ENCODE measurements at places on chromosomes 7 and 10. TPM values are rescaled to one million over a fixed set of nuclear protein-coding genes. Genes with fewer than 3 reads are reported as not detected.

Gene MACROH2A2
- total RNA-seq, result 25.6 TPM

- H3K4me1 ChIP-seq, result peaks cover 46% of the 10 kb centered on the region
- DNase-seq, result peak; percentile 41
- no peaks in the 10 kb centered on the region for H3K27me3 ChIP-seq
Measured at GRCh38 chr10:119206603-119207365, 587 bp upstream of the GRK5 start.

DNA sequence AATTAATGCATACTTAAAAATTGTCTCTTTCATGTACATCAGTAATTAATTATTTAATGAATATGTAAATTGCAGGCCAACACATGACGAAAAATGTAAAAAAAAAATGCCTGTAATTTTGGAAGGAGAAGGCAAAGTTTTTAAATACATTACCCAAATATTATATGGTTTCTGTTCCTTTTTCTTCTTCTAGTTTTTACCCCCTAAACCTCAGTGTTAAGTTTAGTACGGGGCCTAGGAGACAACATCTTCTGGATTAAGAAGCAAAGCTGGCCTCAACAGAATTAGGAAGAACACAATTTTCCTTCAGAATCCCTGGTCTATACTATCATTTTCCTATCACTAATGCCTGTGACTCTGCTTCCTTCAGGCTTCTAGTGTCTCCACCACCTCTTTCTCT lies 459.3 kb upstream of the NRP1 start:
- no peak overlapping the region for H3K4me3 ChIP-seq
- H3K4me1 ChIP-seq, result no peaks in the 10 kb centered on the region
- DNase-seq, result no peak
- no peaks in the 10 kb centered on the region for H3K36me3 ChIP-seq

- H3K36me3 ChIP-seq, result no peaks in the 10 kb centered on the region
Measured at GRCh38 chr7:135980012-135980551, 2.9 kb upstream of the MTPN start.

DNA sequence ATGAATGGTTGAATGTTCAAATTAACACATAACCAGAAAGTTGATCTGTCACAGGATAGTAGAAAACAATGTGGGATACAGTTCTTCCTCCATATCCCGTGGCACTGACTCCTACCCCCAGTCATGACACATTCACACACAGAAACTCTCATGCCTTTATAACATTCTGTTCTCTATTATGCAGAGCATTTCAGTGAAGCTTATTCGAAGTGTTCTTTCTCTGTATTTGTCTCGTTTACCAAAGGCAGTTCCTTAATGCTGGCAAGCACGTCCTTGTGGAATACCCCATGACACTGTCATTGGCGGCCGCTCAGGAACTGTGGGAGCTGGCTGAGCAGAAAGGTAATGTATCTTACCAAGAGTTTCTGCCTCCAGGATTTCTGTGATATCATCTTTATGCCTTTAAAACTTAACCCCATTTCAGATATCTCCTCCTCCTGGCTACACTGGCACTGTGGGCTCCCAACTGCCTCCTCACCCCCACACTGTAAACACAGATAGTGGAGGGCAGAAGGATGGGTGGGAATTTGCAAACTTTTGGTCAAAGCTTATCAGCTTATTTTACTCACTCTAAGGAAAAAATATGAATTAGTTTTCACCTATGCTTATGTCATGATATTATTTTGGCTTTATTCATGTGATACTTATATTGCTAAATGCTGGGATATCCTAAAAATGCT lies 34.1 kb downstream of the BLVRA start:
- H3K36me3 ChIP-seq, result peaks cover 8% of the 10 kb centered on the region
- H3K4me3 ChIP-seq, result no peak overlapping the region
- no peak for DNase-seq
- H3K4me1 ChIP-seq, result no peaks in the 10 kb centered on the region

Gene MCM10
- 1.5 TPM for total RNA-seq

Gene LRCH4
- total RNA-seq, result 62.5 TPM

DNA sequence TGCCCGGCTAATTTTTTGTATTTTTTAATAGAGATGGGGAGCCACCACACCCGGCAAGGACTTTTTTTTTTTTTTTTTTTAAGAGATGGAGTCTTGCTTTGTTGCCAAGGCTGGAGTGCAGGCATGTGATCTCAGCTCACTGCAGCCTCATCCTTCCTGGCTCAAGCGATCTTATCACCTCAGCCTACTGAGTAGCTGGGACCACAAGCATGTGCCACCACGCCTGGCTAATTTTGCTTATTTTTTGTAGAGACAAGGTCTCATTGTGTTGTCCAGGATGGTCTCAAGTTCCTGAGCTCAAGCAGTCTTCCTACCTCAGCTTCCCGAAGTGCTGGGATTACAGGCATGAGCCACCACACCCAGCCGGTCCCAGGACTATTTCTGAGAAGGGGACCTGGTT lies 9.3 kb upstream of the MCU start:
- no peaks in the 10 kb centered on the region for H3K4me1 ChIP-seq
- DNase-seq, result no peak
- H3K27me3 ChIP-seq, result no peaks in the 10 kb centered on the region
- H3K27ac ChIP-seq, result no peak overlapping the region
- H3K36me3 ChIP-seq, result no peaks in the 10 kb centered on the region
- no peak overlapping the region for H3K4me3 ChIP-seq

GRCh38 chr7:106744563-106745091 lies 83.7 kb upstream of the CCDC71L start:
- no peaks in the 10 kb centered on the region for H3K27me3 ChIP-seq
- H3K36me3 ChIP-seq, result no peaks in the 10 kb centered on the region
- no peaks in the 10 kb centered on the region for H3K4me1 ChIP-seq
- no peak overlapping the region for H3K4me3 ChIP-seq
- DNase-seq, result no peak

GRCh38 chr10:50512743-50513416 lies 110.9 kb downstream of the SGMS1 start:
- no peak overlapping the region for H3K27ac ChIP-seq
- no peak for DNase-seq
- H3K4me1 ChIP-seq, result no peaks in the 10 kb centered on the region
- no peaks in the 10 kb centered on the region for H3K36me3 ChIP-seq
- H3K27me3 ChIP-seq, result no peaks in the 10 kb centered on the region
- H3K4me3 ChIP-seq, result no peak overlapping the region

Gene KBTBD2
- total RNA-seq, result 26.2 TPM

Gene CLDN4
- total RNA-seq, result 13.7 TPM

Gene AKR1C4
- not detected for total RNA-seq

GRCh38 chr7:2084781-2085505 lies 147.8 kb downstream of the MAD1L1 start:
- no peak overlapping the region for H3K4me3 ChIP-seq
- H3K27me3 ChIP-seq, result no peaks in the 10 kb centered on the region
- no peak for DNase-seq
- no peaks in the 10 kb centered on the region for H3K36me3 ChIP-seq

- H3K4me3 ChIP-seq, result no peak overlapping the region
- DNase-seq, result no peak
- no peaks in the 10 kb centered on the region for H3K27me3 ChIP-seq
- peaks cover 9% of the 10 kb centered on the region for H3K4me1 ChIP-seq
Measured at GRCh38 chr7:75988568-75989499, 5.6 kb downstream of the TMEM120A start.

DNA sequence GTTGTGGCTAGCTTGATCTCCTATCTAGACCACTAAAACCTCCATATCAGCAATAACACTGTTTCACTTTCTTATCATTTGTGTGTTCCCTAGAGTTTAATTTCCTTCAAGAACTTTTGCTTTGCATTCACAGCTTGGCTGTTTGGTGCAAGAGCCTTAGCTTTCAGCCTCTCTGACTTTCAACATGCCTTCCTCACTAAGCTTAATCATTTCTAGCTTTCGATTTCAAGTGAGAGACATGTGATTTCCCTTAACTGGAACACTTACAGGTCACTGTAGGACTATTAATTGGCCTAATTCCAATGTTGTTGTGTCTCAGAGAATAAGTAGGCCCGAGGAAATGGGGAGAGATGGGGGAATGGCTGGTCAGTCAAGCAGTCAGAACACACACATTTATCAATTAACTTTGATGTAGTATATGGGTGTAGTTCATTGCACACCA lies 10.6 kb upstream of the BPGM start:
- no peak overlapping the region for H3K27ac ChIP-seq
- H3K36me3 ChIP-seq, result no peaks in the 10 kb centered on the region
- no peaks in the 10 kb centered on the region for H3K27me3 ChIP-seq
- H3K4me1 ChIP-seq, result no peaks in the 10 kb centered on the region
- H3K4me3 ChIP-seq, result no peak overlapping the region

GRCh38 chr7:77913977-77914607 lies 115.5 kb downstream of the PHTF2 start:
- no peaks in the 10 kb centered on the region for H3K36me3 ChIP-seq
- peak overlapping the region; percentile 7 for H3K27ac ChIP-seq
- H3K4me3 ChIP-seq, result no peak overlapping the region
- H3K4me1 ChIP-seq, result no peaks in the 10 kb centered on the region
- no peaks in the 10 kb centered on the region for H3K27me3 ChIP-seq
- peak; percentile 15 for DNase-seq

- no peak overlapping the region for H3K4me3 ChIP-seq
- DNase-seq, result no peak
- H3K4me1 ChIP-seq, result peaks cover 5% of the 10 kb centered on the region
- no peaks in the 10 kb centered on the region for H3K36me3 ChIP-seq
Measured at GRCh38 chr10:110648692-110649346, 4.7 kb downstream of the RBM20 start.

DNA sequence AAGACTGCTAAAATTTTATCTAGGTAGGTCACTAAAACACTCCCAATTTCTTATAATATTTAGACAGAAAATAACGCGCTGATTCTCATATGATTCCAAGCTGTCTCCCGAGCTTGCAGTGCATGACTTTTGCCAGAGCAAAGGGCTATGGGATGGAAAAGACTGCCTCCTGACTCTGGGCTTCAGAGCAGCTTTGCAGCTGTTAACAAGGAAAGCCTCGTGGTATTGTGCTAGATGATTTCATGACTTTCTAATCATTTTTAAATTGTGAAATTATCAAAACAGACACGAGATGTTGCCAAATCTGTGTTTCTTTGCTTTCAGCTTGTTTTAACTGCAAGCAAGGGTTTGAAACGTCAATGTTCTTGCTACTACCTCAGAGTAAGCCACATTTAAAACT lies 238.3 kb downstream of the AGMO start:
- no peak overlapping the region for H3K4me3 ChIP-seq
- no peaks in the 10 kb centered on the region for H3K36me3 ChIP-seq
- no peak for DNase-seq
- no peaks in the 10 kb centered on the region for H3K4me1 ChIP-seq

- H3K27ac ChIP-seq, result no peak overlapping the region
- DNase-seq, result no peak
- H3K4me3 ChIP-seq, result no peak overlapping the region
- H3K27me3 ChIP-seq, result no peaks in the 10 kb centered on the region
Measured at GRCh38 chr7:48481235-48481634, 310.0 kb downstream of the ABCA13 start.

- no peaks in the 10 kb centered on the region for H3K36me3 ChIP-seq
- H3K4me1 ChIP-seq, result no peaks in the 10 kb centered on the region
- H3K4me3 ChIP-seq, result no peak overlapping the region
- H3K27ac ChIP-seq, result no peak overlapping the region
- DNase-seq, result no peak
Measured at GRCh38 chr7:158343936-158344455, 243.6 kb downstream of the PTPRN2 start.

Gene NME8
- total RNA-seq, result not detected

DNA sequence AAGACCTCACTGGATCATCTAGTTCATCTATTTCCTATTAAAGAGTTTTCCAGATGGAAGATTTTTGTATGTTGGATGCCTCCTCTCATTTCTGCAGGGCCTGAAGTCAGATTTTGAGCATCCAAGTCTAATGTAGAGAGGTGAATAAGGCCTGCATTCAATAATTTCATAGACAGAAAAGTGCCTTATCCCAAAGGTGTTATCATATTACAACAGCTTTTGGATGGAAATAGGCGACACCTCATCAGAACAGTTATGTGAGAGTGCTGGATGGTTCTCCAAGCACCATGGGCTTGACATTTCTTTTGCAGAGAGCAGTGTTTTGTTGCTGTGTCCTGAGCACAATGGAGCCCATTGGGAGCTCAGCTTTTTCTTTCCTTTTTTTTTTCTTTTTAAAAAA lies 162.4 kb upstream of the MEOX2 start:
- no peaks in the 10 kb centered on the region for H3K27me3 ChIP-seq
- DNase-seq, result no peak
- no peak overlapping the region for H3K27ac ChIP-seq
- H3K4me1 ChIP-seq, result no peaks in the 10 kb centered on the region
- no peaks in the 10 kb centered on the region for H3K36me3 ChIP-seq

DNA sequence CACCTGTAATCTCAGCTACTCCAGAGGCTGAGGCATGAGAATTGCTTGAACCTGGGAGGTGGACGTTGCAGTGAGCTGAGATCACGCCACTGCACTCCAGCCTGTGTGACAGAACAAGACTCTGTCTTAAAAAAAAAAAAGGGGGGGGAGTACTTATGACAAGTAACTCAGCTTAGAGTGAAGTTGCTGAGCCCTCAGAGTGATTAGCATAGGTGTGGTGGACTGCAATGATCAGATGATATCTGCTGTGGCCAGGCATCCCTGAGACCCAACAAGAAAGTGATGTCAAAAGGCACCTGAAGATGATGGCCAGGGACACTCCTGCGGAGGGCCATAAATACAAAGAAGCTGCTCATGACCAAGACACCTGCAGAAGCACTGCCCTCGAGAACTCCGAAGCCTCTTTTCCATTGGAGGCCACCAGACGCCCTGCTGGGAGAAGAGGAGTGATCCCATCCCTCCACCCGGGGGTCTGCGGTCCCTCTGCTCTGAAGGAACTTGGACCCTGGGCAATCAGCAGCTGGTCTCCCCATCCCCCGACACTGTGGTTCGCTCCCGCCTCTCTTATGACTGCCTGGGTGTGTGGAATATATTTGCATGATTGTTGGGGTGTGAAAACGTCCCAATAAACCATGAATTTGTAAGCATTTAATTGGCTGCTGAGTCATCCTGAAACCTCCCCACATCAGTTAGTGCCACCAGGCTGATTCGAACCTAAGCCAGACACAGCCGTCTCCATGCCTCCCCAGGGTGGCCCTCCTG lies 46.0 kb downstream of the RASGEF1A start:
- H3K4me3 ChIP-seq, result no peak overlapping the region
- peaks cover 9% of the 10 kb centered on the region for H3K4me1 ChIP-seq
- H3K27ac ChIP-seq, result no peak overlapping the region
- no peak for DNase-seq
- no peaks in the 10 kb centered on the region for H3K36me3 ChIP-seq
- H3K27me3 ChIP-seq, result peaks cover 8% of the 10 kb centered on the region

DNA sequence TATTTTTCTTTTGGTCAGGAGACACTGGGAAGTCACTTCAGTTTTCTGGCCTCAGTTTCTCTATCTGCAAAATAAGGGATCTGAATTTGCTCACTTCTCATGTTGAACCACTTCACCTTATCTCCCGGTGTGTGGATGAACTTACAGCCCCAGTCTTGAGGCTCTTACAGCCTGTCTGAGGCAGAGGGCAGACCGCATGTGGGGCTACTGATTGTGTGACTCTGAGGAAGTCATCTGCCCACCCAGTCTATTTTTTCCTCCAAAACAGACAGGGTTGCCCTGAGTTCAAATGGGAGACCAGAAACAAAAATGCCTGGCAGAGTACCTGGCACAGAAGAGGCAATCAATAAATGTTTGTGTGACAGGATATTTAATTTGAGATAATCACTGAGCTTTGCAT lies 78.3 kb downstream of the LRMDA start:
- H3K36me3 ChIP-seq, result no peaks in the 10 kb centered on the region
- H3K27me3 ChIP-seq, result peaks cover 11% of the 10 kb centered on the region
- H3K4me3 ChIP-seq, result no peak overlapping the region
- no peak overlapping the region for H3K27ac ChIP-seq

Gene BBS9
- total RNA-seq, result 25.1 TPM
